Adipocyte (in vitro differentiated cells): ENCODE measurements at places on chromosomes 11 and 22.

DNA sequence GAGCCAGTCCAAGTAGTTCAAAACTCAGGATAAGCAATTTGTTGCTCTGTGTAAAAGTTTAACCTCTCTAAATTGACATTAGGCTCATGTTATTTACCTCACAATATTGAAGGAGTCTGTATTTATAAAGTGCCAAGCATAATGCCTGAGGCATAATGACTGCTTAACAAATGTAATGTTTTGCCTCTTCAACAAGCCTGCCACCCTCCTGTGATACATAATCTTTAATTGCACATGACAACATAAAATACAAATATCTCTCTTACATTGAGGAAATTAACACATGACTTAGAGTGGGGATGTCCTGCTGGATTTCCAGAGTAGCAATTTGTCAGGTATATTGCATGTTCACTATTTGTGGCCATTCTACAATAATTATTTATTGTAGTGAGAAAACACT is 469.2 kb upstream of the ANO5 start:
- no peak for DNase-seq

GRCh38 chr11:94501522-94501921 is 7.7 kb downstream of the ANKRD49 start:
- no peak for DNase-seq

DNA sequence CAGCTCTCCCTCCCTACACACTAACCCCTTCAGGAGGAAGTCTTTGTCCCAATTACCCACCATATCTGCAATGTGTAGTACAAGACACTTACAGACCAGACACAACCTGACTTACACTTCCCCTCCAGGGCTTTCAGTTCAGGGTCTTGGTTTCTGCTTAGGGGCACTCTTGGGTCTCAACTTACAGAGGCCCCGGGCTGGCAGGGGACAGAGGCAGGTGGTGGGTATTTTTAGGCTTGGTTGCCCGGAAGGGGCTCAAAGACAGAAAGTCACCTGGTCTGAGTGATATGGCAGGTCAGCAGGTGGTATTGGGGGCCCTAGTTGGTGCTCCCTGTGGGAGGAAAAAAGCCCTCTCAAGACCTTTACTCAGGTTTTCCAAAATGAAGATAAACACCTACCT is 3.4 kb upstream of the TMEM184B start:
- no peak for DNase-seq

GRCh38 chr22:19239464-19239863 is 52.1 kb downstream of the CLTCL1 start:
- DNase-seq, result no peak

DNA sequence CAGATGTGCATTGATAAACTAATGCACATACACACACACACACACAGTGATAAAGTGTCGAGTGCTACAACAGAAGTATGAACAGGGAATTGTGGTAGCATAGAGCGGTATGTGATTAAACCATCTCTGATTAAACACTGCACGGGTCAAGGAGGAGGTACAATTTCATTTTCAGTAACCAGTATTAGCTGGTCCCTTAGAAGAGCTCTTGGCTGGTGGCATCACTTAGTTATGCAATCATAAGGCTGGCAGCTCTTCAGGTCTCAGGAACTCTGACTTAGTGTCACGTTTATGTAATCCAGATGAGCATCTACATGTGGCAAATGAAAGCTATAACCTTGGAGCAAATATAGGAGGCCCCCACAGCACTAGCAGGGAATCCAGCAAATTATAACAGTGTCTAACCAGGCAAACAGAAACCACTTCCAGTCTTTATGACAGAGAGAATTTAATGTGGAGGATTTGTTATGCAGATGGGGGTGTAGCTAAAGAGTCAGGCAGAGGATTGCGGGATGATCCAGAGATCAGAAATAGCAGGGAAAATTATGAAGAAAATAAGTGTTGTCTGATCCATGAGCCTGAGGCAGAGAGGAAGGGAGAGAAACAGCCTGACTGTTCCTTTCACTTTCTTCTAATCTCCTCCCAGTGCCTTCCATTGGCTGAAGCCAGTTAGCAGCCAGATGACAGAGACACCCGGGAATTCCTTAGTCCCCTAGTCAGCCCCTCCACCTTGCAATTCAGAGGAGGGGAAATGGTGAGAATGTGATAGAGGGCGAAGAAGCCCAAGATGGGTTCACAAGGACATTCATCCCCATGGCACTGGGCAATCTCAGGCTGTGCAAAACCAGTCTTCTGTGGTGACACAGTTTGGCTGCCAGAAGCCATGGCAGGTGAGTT is 533.1 kb upstream of the TENM4 start:
- DNase-seq, result peak; percentile 62

GRCh38 chr11:75631086-75631730 is 37.6 kb downstream of the MAP6 start:
- no peak for DNase-seq
